ENCODE measurements at places on chromosomes 12 and 14.

- no peak for DNase-seq
Measured at GRCh38 chr14:65359503-65359902, 53.0 kb upstream of the FUT8 start.

GRCh38 chr12:570435-570920 is 92.8 kb downstream of the NINJ2 start:
- no peak for DNase-seq

GRCh38 chr12:78241446-78241845 is 410.8 kb downstream of the NAV3 start:
- no peak for DNase-seq

DNA sequence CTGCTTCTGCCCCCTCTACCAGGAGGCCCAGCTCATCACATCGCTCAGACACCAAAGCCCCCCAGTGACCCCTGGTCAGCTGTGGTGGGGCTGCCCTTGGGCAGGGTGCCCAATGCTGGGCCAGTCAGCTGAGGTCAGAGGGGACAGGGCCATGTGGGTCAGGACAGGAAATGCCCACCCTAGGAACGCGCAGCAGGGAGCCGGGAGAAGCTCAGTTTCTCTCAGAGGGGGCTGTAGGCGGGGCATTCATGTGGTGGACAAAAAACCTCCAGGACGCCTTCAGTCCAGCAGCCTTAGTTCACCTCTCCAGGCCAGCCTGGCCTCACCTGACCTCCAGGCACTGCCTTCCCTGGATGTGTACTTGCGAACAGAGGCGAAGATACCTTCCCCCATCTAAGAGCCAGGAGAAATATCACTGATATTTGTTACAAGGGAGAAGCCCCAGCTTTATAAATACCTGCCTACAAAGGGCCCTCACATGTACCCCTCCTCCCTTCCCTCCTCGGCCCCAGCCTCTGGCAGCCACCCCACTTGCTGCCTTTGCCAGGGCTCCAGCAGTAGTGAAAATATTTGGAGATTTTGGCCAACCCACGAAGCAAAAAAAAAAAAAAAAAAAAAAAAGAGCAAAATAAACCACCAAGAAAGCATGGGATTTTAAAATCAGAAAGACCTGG is 41.9 kb upstream of the PLEKHG6 start:
- no peak for DNase-seq

- no peak for DNase-seq
Measured at GRCh38 chr12:26149968-26150500, 25.2 kb upstream of the BHLHE41 start.

DNA sequence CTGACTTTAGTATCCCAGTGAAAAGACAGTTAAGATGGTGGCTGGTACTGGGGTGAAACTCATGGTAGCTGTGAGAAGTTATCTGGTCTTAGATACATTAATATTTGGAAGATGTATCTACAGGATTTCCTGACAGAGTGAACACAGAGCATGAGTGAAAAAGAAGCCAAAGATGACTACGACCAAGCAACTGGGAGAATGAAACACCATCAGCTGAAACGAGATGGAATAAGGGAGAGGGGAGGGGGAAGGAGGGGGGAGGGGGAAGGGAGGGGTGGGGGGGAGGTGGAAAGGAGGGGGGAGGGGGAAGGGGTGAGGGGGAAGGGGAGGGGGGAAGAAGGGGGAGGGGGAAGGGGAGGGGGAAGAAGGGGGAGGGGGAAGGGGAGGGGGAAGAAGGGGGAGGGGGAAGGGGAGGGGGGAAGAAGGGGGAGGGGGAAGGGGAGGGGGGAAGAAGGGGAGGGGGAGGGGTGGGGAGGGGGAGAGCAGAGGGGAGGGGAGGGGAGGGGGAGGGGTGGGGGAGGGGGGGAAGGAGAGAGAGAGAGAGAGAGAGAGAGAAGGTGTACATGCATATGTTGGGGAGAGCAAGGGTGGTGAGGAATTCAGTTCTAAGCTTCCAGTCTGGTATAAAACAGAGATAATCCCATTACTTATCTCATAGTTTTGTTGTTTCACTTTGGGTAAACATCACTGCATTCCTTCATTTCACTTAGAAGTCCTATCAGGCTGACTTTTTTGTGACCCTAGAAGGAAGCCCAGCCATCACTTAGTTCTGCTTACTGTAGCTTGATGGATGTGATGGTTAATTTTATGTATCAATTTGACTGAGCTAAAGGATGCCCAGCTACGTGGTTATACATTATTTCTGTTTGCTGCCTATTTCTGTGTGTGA is 73.9 kb downstream of the SPPL3 start:
- DNase-seq: no peak

DNA sequence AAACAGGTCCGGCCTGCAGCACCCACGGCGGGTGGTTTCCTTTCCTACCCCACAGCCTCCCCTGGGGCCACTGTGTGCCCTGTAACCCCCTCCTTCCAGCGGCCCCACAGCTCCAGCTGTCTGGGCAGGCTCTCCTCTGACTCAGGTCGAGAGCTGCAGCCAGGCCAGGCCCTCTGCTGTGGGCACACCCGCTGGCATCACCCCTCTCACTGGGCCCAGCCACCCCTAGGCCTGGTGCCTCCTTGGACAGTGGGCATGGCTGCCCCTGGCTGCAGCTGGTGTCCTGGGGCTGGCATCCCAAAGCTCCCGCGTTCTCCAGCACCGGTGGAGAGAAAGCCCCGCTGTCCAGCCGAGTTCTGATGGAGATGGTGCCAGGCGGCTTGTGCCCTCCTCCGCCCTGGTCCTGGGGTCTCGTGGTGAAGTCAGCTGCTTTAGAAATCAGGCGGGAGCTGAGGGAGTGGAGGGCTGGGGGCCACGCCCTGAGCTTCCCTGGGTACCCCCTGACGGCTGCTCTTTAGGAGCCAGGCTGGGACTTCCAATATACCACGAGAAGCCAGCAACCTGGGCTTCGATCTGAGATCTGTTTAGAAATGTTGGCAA is 114.9 kb downstream of the KIF26A start:
- DNase-seq: no peak

DNA sequence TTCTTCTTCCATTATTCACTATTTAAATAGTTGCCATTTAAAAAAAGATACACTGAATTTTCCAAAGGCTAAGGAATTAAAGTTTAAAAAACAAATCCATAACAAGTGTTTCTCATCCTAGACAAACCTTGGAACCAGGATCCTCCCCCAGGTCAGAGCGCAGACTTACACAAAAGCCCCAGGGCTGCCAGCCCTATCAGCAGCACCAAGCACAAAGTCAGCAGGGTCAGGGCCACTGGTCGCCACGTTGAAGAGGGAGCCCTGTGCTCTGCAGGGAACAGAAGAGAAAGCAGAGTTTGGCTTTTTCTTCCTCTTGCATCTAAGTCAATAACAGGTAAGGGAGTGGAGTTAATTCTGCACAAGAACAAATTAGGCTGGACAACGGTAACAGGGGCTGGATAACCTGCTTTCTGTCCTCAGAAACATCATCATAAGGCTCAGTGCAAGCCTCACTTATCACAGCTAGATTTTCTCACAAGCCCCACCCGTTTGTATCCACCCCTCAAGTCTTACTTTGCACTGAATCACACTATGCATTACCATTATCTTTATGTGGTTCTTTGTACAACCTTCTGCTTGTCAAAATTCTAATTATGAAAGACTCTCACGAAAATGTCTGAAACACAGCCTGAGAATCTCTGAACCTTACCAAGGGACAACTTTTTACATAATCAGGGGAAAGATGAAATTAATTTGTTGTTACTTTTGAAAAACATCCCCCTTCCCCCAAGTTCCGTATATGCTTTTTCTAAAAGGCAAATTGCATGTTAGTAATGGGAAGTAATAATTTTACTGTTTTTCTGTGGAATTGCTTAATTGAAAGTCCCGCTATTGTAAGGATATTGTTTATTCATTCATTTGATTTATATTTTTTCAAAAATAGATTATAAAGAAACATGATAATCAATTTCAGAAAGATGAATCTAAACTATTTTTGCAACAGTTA is 9.6 kb downstream of the CLEC1A start:
- DNase-seq: no peak

GRCh38 chr12:86774841-86775388 is 518.7 kb upstream of the MGAT4C start:
- no peak for DNase-seq

DNA sequence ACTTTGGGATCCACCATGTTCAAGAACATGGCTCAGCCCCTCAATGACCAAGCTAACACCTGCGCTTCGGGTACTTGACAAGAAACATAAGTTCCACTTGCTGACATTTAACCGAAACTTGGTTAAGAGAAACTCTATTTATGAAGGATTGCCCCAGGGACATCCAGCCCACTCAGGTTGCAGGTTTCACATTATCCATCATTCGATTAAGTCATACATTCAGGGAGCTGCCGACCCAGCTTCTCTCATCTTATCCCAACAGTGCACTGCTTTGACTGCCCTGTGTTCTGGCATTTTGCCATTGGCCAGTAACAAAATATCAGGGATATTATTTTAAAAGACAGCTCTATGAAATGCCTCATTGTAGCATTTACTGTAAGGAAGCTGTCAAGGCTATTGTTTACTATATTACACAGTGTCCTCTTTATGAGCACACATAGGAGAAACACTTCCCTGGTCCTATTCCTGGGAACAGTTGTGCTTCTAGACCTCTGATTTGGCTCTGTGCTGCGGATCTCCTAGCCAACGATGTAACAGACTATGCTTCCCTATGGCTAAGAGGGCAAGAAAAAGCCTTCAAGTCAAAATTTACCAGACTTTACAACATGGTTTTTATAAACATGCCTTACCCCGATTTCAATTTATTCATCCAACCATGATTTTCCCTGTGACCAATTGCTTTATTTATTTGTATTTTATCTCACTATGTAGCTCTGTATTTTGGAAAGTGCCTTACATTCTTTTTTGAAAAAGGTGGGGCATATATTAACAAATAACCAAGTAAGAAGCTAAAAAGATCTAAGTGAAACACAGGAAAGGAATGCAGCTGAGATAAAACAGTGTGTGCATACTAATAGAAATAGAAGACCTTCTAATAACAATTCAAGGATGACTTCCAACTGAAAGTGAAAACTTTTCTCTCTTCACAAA is 109.3 kb downstream of the ITPR2 start:
- no peak for DNase-seq

GRCh38 chr14:33026850-33027430 is 88.3 kb downstream of the NPAS3 start:
- no peak for DNase-seq

- no peak for DNase-seq
Measured at GRCh38 chr14:61696753-61697318, 1.5 kb downstream of the HIF1A start.

GRCh38 chr14:24475261-24475660 is 32.7 kb upstream of the SDR39U1 start:
- DNase-seq: no peak

GRCh38 chr14:91636604-91637003 is 95.3 kb downstream of the CATSPERB start:
- no peak for DNase-seq

DNA sequence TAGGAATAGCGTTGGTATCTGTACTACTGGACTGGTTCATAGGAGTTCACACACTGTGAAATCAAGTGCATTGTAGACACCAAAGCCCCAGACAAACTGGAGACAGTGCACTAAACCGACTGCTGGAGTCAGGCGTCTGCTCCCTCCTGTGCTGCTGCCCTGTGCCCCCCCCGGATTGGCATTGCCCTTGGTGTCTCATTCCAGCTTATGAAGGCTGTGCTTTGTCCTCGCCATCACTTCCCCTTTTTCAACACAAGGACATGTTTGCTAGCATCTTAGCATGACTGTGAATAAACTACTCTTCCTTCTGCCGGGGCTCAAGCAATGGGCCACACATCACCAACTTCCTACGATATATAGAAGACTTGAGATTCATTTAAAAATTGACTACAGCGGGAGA is 84.0 kb downstream of the TMCC3 start:
- DNase-seq: no peak

- peak; percentile 43 for DNase-seq
Measured at GRCh38 chr14:54450535-54450934, 9.4 kb upstream of the CNIH1 start.

DNA sequence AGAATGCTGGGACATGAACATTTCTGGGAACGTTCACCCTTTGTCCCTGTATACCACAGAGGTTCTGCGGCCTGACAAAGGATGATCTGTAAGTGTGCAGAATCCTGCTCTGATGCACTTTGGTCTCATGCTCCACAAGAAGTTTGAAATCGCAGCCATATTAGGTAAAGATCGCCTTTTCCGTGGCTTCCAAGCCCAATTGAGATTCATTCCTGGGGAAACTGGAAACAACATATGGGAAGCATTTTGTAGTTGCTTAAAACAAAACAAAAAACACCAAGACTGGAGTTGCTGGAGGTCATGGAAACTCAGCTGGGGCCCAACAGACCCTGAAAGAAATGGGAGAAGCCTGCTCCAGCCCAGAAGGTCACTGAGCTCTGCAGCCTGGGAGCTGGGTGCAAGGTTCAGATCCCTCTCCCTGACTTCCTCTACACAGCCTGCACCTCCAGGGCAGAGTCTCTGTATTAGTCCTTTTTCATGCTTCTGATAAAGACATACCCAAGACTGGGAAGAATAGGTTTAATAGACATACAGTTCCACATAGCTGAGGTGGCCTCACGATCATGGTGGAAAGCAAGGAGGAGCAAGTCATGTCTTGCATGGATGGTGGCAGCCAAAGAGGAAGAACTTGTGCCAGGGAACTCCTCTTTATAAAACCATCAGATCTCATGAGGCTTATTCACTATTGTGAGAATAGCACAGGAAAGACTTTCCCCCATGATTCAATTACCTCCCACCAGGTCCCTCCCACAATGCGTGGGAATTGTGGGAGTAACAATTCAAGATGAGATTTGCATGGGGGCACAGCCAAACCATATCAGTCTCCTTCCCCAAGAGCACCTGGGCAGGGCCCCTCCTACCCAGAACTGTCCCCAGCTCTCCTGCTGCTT is 60.8 kb upstream of the CHGA start:
- no peak for DNase-seq

DNA sequence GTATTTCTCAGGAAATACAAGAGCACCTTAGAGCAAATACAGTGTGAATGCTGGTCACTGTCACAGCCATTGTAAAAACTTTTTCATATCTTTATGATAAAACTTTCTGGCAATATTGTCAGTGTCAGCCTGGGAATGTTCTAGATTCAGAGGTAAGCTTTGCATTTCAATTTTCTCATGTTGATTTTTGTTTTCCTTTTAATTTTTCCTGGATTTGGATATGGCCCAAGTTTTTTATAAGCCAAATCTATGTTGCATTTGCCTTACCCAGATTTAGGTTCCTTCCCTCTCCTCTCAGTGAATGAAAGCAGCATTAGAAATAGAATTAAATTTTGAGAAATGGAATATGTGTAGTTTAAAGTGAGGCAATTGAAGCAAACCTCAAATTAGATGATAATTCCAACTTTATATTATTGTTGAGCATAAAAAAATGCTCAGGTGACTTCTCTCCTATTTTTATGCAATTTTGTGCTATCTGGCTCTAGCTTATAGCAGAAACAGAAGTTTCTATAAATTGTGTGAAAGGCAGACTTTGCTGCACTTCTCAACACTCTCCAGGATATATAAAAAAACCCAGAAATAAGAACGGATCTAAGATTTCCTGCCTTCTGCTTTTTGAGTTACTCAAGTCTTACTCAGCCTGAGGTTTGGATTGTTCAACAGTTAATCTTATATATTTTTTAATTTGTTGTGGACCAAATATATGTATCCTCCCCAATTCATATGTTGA is 368.2 kb upstream of the PRICKLE1 start:
- no peak for DNase-seq

- no peak for DNase-seq
Measured at GRCh38 chr12:54765652-54766051, 88.7 kb upstream of the MUCL1 start.

- DNase-seq: no peak
Measured at GRCh38 chr12:49730568-49731101, 10.7 kb upstream of the TMBIM6 start.

Measured in stimulated activated CD8-positive, alpha-beta memory T cell treated with anti-CD3 and anti-CD28 coated beads, Interleukin-4, amount 100 ng/mL, for 48 hours (primary cell).